ENCODE measurements at places on chromosomes 11 and 22.

- DNase-seq, result no peak
- no peaks in the 10 kb centered on the region for H3K27me3 ChIP-seq
- no peaks in the 10 kb centered on the region for H3K4me1 ChIP-seq
- no peaks in the 10 kb centered on the region for H3K36me3 ChIP-seq
- H3K4me3 ChIP-seq, result no peak overlapping the region
These were observed 587.1 kb downstream of the SOX6 start for GRCh38 chr11:15769203-15769602.

- H3K27ac ChIP-seq, result no peak overlapping the region
- H3K36me3 ChIP-seq, result no peaks in the 10 kb centered on the region
- H3K4me1 ChIP-seq, result peaks cover 20% of the 10 kb centered on the region
- H3K4me3 ChIP-seq, result no peak overlapping the region
- DNase-seq, result no peak
These were observed 2.8 kb upstream of the DIXDC1 start for GRCh38 chr11:111934306-111934705.

GRCh38 chr11:63961608-63962412 lies 12.6 kb upstream of the COX8A start:
- H3K27ac ChIP-seq, result no peak overlapping the region
- DNase-seq, result no peak
- no peak overlapping the region for H3K4me3 ChIP-seq
- H3K27me3 ChIP-seq, result no peaks in the 10 kb centered on the region
- H3K4me1 ChIP-seq, result peaks cover 2% of the 10 kb centered on the region

GRCh38 chr11:130806746-130807145 lies 109.5 kb downstream of the SNX19 start:
- peaks cover 4% of the 10 kb centered on the region for H3K27me3 ChIP-seq
- no peak overlapping the region for H3K27ac ChIP-seq
- H3K4me3 ChIP-seq, result no peak overlapping the region

DNA sequence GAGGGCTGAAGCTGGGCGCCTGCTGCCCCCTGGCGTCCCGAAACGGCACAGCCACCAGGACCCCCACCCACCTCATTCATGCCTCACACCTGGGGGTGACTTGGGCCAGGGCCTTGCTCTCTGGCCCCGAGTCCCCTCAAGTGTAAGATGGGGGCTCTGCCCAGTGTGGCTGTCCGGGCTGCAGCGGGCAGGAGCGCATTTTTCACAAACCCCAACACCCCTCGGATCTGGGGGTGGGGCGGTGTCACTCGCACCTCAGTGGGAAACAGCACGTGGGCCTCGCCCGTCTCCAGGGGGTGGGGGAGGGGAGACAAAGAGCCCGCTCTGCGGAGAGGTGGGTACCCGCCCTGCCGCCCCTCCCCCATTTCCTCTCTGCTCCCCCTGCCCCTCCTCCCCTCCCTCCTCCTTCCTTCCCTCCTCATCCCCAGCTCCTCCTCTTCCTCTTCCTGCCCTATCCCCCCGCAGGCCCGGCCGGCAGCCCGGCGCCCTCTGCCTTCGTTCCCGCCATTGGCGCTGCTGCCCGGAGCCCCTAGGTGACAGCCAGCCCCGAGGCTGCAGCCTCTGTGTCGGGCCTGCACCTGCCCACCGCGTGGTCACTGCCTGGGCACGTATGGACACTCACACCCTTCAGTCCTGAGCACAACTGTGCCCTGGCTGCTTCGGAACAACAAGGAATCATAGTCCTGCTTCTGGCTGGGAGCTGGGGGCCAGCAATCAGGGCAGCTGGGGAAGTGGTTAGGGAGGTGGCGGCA lies 6.8 kb upstream of the CDKN1C start:
- H3K36me3 ChIP-seq, result no peaks in the 10 kb centered on the region
- peaks cover 7% of the 10 kb centered on the region for H3K4me1 ChIP-seq

Measured in memory B cell (primary cell).